Pancreas (tissue), 10 donors: ENCODE measurements at places on chromosomes 13 and 19. TPM values are rescaled to one million over a fixed set of nuclear protein-coding genes. Genes with fewer than 3 reads are reported as not detected.

The NCR1 gene
- total RNA-seq = not detected

The AXL gene
- 7.5 TPM for total RNA-seq

The ZNF358 gene
- total RNA-seq = 23.7 TPM

The PROZ gene
- total RNA-seq = not detected

The CDX2 gene
- 3.8 TPM for total RNA-seq

The ZNF260 gene
- total RNA-seq = 2.6 TPM

The TMPRSS9 gene
- 0.61 TPM for total RNA-seq

The ZNF728 gene
- total RNA-seq = 0.44 TPM

The TUBA3C gene
- not detected for total RNA-seq

The CFD gene
- 8.9 TPM for total RNA-seq

The RASGRP4 gene
- 0.20 TPM for total RNA-seq

The MATK gene
- total RNA-seq = 0.69 TPM

The SHD gene
- not detected for total RNA-seq

The GRIN2D gene
- 0.66 TPM for total RNA-seq

The PDX1 gene
- total RNA-seq = 17.1 TPM

The CEACAM7 gene
- 2.5 TPM for total RNA-seq

The FLT3LG gene
- total RNA-seq = 3.7 TPM

The ADAMTSL5 gene
- total RNA-seq = 0.23 TPM

The TGFB1 gene
- total RNA-seq = 32.3 TPM

The LHFPL6 gene
- 7.7 TPM for total RNA-seq

The VPS36 gene
- total RNA-seq = 23.5 TPM

The RNF113B gene
- not detected for total RNA-seq

The TMEM145 gene
- total RNA-seq = 1.00 TPM

The KLF1 gene
- total RNA-seq = 0.12 TPM

The ERICH6B gene
- not detected for total RNA-seq

The CEACAM6 gene
- 3.6 TPM for total RNA-seq

The ABCC4 gene
- 8.5 TPM for total RNA-seq

The PRKCG gene
- total RNA-seq = 0.38 TPM

The NLRP5 gene
- total RNA-seq = not detected

The OR10H3 gene
- total RNA-seq = not detected

The KIR3DL1 gene
- not detected for total RNA-seq

The CLEC11A gene
- 1.3 TPM for total RNA-seq

The ZNF442 gene
- 2.8 TPM for total RNA-seq

The PSG1 gene
- total RNA-seq = not detected

The METTL21C gene
- total RNA-seq = not detected

The CYP4F3 gene
- 0.25 TPM for total RNA-seq

The ZSCAN4 gene
- not detected for total RNA-seq

The DMKN gene
- total RNA-seq = 59.9 TPM

The TNFRSF19 gene
- total RNA-seq = 1.5 TPM

The LDLR gene
- total RNA-seq = 13.0 TPM

The SULT2B1 gene
- 0.60 TPM for total RNA-seq

The RNF17 gene
- total RNA-seq = not detected

The PABPC3 gene
- total RNA-seq = not detected

The AZU1 gene
- not detected for total RNA-seq

The GJA3 gene
- total RNA-seq = 0.15 TPM

The GPR183 gene
- 1.4 TPM for total RNA-seq
